IPS DF 6.9 (cell line): ENCODE measurements at places on chromosomes 12 and 14.

- no peak for DNase-seq
Measured at GRCh38 chr14:103206836-103207387, 83.7 kb downstream of the TNFAIP2 start.

GRCh38 chr12:132554845-132555630 is 55.3 kb downstream of the LRCOL1 start:
- no peak for DNase-seq

DNA sequence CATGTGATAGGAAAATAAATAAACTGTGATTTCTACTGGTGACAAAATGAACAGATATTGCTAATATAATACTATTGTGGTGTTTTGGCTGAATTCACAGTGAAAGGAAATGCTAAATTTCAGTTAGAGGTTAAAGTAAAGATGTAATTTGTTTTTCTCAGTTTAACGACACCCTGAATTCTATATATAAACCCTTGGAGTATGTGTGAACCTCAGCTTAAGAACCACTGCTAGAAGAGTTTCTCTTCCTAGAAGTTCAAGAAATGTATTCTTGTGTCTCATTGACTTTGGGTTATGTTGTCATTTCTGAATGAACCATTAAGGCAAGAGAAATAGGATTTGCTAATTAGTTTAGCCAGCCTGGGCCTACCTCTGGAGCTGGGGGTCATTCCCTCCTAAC is 8.2 kb downstream of the FBXO34 start:
- no peak for DNase-seq

GRCh38 chr14:23302290-23303225 is at the start of gene PPP1R3E:
TSS of gene PPP1R3E (minus strand) at chr14:23302859. CDS start at chr14:23302576, 283 bp downstream.
- no peak for DNase-seq

DNA sequence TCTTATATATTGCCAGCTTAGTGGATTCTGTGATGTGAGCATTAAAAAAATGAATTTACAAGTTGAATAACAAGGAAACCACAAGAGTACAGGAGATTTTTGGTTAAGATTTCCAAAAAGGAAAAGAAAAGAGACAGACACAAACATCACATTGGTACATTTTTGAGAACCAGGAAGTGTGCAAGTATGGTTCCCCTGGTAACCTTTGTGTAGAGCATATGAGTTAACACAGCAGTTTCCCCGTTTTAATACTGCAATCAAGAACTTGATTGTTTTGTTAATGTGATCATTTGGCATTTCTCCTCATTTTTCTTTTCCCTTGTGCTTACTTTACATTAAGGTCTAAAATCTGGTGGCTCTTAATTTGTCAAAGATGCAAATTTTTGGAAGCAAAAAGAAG is 490.4 kb upstream of the ATP2B1 start:
- no peak for DNase-seq

DNA sequence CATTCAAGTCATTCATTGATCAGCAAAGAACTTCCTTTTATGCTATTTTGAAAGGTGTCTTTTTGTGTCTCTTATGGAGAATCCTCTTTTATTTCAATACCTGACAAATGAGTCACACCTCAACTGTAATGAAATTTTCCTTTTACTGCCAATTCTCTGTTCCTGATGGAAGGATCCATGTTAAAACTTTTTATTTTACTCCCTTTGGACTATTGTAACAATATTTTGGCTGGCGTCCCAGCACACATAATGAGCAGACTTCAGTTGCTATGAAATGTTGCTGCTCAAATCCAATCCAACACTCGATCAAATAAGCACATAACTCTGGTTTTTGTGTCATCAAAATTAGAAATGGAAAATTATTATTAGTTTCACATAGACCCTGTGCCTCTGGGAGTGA is 21.9 kb upstream of the SLC15A5 start:
- no peak for DNase-seq

DNA sequence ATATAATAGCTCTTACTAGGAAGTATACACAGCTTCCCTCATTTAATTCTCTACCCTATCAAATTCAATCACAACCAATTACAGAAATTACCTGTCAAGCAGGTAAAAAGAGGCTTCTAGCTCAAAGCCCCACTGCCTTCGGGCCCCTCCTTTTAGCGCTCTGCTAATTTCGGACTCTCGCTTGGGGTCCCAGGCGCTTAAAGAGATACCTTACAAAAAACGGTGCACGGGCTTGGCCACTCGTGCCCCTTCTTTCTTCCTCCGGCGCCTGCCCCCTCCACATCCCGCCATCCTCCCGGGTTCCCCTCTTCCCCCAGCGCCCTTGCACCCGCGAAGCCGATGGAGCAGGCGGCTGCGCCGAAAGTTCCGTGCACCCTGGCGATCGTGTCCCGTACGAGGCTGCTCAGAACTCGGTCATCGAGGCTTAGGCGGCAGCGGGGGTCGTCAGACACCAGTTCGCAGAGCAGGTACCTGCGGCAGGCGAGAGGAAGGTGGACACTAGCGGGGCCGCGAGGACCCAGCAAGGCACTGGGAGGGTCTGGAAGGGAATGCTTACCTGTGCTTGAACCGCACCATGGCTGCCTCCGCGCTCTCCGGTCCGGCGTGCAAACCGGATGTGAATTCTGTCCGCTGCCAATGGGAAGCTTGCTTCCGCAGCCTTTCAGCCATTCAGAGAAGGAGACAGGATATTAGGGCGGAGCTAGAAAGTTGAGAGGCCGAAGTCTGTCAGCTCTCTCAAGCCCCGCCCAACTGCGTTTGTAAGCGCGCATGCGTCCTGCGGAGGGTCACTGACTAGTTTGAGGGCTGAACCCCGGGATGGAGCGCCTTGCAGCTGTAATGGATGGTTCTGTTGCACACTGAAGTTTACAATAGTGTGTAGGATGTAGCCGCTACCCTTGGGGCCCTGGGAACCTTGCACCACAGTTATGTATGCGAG is at the start of gene POP5:
Gene POP5, minus strand, starts transcription at position 616 of the 937 bp plus-strand sequence. Its CDS starts 40 bp downstream, at position 576.
- peak; percentile 99 for DNase-seq

- no peak for DNase-seq
Measured at GRCh38 chr12:13167226-13167625, 29.3 kb upstream of the EMP1 start.
